ENCODE measurements at places on chromosomes 12 and 14.

GRCh38 chr14:54650331-54650958 is 83.5 kb downstream of the SAMD4A start:
- no peak for DNase-seq

DNA sequence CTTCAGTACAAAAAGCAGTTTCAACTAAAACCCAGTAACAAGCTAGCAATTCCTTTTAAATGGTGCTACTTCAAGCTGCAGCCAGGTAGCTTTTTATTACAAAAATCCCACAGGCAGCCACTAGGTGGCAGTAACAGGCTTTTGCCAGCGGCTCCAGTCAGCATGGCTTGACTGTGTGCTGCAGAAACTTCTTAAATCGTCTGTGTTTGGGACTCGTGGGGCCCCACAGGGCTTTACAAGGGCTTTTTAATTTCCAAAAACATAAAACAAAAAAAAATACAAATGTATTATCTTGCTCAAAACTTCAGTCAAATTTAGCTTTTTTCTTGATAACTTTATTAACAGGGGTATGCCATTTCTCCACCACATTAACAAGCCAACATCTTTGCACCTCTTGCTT is 3.6 kb upstream of the CLEC4E start:
- peak; percentile 61 for DNase-seq

GRCh38 chr12:82314406-82314892 is 43.7 kb downstream of the CCDC59 start:
- no peak for DNase-seq

DNA sequence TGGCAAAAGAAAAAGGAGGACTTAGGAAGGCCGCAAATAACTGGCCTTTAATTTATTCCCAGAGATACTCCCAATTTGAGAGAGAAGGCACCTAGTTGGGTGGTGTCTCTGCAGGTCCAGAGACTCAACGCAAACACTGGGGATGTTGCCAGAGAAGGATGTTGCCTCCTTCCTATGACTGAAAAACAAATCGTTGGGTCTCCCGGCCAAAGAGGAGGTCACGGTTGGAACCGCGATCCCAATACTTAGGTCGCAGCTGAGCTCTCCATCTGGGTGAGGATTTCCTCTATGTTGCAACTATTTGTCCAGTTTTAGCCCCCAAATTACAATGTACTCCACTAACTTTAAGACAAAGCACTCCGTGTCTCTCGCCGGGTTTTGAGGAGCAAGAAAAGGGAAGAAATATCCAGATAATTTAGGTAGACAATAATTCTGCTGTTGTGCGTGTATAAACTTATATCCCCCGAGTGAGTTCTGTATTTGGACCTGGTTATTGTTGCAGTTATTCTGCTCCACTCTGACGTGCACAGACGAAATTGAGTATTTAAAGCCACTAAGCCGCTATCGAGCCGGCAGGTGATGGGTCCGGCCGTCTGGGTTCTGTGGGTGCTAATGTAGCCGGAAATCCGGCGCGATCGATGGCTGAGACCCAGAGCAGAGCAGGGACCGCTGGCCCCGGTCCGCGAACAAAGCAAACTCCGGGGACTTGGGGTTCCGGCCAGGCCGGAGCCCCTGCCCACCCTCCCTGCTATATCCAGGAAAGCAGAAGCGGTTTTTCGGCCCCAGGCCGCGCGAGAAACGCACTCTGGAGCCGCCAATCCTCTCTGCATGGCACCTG is 5.7 kb downstream of the HOXC12 start:
- no peak for DNase-seq

DNA sequence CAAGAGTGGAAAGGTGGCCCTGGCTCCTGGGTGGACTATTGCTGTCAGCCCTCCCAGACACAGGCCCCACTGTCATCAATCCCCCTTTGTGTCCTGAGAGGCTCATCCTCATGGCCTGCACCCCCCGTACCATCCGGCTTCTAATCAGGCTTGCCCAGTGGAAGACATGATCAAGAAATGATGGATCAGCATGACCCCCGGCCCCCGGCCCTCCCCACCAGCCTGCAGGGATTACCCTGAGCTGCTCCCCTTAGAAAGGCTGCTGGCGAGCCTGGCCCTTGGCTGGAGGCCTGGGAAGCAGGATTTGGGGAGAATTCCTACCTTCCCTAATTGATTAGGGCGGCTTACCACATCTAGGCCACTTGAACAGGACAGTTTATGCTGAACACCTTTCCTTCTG is 171.2 kb downstream of the PIWIL1 start:
- DNase-seq, result no peak

Data from activated CD4-positive, alpha-beta T cell treated with anti-CD3 and anti-CD28 coated beads, Interleukin-2, amount 50 U/mL, for 4 hours (primary cell).